ENCODE measurements at places on chromosomes 4 and X.

DNA sequence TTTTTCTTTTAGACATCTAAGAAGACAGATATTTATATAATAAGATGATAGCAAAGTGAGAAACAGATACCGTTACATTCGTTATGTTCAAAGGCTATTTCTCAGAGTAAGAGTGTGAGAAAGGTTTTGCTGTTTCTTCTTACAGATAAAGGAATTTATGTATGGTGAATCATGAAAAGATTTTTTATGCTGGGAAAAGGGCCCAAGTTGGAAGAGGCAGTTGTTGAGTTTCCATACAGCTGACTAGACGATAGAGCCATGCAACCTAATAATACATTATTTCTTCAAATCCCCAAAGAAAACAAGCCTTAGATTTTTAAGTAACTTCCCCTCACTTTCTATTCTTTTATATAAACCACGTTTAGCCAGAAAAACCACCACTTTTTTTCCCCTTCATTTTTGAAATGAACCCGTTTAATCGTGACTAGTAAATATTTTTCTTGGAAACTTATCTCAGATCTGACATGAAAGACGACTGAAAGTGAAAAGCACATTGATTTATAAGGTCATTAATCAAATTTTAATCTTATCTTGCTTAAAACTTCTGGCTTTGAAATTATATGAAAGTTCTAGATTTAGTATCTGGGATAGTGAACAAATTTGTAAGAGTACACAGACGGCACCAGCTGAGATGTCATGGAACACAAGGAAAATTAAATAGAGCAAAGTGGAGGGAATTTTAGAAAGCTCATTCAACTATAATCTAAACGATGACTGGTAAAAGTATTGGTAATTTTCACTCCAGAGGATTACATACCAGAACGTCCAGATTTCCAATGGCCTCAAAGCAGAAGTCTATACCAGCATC lies 10.9 kb downstream of the ADH6 start:
- DNase-seq, result no peak

DNA sequence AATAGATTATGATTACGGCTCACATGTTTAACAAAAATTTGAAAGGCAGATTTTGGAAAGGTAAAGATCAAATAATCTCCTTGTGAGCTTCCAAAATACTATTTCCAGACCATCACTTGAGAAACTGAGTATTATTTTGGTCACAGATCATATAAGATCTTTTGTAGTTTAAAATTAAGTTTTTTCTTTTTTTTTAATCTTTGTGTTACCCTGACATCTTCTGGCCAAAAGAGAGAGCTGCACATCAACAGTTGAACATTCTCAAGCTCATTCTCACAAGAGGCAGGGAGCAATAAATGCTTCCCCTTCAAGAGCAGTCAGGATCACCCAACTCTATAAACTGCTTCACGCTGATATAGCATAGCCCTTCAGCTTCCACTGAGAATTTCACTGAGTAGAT lies 15.9 kb downstream of the TMEM192 start:
- DNase-seq, result no peak

- DNase-seq, result no peak
Measured at GRCh38 chr4:3505231-3505630, 27.0 kb downstream of the LRPAP1 start.

DNA sequence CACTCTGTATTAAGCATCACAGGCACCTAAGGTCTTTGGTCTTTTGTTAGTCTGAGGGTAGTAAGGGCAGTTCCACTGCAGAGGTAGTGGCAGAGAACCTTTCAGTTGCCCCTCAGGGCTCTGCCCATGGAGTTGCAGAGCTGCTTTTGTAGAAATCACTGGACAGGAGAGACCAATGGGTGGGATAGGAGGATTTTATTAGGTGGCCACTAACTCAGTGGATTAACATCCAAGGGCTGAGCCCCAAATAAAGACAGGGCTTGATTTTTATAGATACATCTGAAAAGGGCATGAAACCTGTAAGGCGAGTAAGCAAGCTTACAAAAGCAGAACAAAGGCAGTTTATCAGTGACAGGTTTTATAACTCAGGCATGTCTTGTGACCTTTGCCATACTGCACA lies 1035.4 kb downstream of the SH3BGRL start:
- no peak for DNase-seq

DNA sequence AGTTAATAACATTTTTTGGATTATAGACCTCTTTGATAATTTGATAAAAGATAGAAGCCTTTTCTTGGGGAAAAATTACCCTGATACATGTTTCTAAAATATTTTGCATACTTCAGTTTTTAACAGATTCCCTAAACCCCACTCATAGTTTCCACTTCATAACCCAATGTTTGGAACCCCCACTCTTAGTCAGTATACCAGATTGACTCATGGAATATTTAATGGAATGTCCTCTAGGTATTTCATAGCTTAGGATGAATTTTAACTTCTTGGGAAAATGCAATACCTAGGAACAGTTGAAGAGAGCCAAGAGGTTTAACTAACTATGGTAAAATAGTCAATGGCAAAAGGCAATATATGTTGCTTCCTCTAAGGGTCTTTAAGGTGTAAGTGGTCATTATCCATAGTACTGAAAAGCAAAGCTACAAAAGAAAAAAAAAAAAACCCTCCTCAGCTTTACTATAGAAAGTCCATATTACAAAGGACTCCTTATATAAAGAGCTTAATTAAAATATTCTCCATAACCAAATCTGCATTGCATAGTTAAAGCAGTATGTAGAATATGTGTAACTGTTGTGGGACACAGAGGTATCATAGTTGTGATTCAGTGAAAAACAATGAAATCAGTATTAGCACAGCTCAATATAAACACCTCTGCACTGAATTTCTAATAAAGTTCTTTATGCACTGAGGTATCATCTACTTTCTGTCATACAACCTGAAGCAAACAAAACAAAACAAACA lies 159.9 kb downstream of the PCDH7 start:
- DNase-seq, result no peak
